Stomach (tissue), 19 donors: ENCODE measurements at places on chromosomes 6 and 20. TPM values are rescaled to one million over a fixed set of nuclear protein-coding genes. Genes with fewer than 3 reads are reported as not detected.

DNA sequence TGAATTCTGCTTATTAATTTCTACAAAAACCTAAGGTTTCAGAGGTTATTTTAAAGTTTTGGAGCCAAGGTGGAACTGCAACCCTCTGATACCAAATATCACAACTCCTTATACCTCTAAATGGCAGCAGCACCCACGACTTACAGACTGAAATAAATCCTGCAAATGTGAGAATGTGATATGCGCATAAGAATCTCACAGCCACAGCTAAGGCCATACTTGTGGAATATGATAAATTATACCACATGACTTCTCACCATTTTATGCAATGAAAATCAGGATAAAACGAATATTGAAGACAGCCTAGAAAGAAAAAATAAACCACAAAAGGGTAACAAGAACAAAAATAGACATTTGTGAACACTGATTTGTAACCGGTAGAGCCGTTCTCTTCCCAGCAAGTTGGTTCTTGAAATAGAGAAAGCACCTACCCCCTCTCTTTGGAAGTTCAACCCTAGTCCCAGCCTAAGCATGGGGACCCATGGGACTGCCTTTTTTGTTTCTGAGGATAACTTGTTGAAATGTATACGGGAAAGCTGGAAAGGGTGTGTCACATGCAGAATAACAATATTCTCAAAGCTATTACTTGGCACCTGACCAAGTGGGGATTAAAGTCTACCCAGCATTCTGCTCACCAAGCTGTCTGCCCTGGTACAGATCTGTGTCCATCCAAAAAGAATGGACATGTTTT, 47.1 kb upstream of the MCM9 start:
- H3K27me3 ChIP-seq, result no peaks in the 10 kb centered on the region
- H3K36me3 ChIP-seq, result no peaks in the 10 kb centered on the region
- H3K4me3 ChIP-seq, result no peak overlapping the region
- no peaks in the 10 kb centered on the region for H3K4me1 ChIP-seq
- no peak for DNase-seq
- no peak overlapping the region for H3K27ac ChIP-seq

DNA sequence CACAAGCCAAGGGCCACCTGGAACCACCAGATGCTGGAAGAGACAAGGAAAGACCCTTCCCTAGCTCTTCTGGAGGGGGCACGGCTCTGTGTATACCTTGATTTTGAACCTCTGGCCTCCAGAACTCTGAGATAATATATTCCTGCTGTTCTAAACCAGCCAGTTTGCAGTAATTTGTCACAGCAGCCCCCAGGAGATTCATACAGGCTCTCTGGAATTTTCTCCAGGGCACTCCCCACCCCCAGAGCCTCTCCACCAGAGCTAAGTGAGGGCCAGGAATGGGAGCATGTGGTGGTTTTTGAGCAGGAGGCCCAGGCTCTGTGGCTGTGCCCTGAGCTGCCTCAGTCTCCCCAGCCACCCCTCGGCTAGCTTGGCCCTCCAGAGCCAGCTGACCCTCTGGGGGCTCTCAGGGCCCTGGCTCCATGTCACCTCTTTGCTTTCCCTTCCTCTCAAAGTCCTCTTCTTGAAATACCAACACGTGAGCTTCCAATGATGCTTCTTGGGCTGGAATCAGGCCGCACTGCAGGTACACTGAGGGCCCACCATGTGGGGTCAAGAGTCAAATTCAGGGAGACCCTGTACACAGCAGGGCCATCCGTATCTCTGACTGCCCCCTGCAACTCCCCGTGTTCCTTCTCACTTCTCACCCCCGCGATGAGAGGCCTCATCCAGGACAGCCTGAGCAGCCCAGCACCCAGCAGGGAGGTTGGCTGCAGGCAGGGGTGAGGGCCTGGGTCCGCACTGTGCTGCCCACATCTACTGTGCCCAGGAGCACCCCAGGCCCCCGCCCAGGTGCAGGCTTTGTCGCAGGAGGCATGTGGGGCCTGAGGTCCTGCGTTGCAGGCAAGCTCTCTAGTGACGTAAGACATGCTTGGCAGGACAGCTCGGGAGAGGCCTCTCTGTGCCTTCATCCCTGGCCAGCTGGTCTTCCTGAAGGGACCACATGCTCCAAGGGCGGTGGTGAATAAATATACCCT, 155.5 kb downstream of the ANKRD60 start:
- DNase-seq, result no peak
- H3K36me3 ChIP-seq, result no peaks in the 10 kb centered on the region
- no peak overlapping the region for H3K27ac ChIP-seq
- no peaks in the 10 kb centered on the region for H3K4me1 ChIP-seq

GRCh38 chr20:39349240-39349639, 387.1 kb downstream of the DHX35 start:
- no peaks in the 10 kb centered on the region for H3K36me3 ChIP-seq
- no peak for DNase-seq
- no peak overlapping the region for H3K4me3 ChIP-seq
- H3K4me1 ChIP-seq, result no peaks in the 10 kb centered on the region
- H3K27me3 ChIP-seq, result no peaks in the 10 kb centered on the region
- H3K27ac ChIP-seq, result no peak overlapping the region

DNA sequence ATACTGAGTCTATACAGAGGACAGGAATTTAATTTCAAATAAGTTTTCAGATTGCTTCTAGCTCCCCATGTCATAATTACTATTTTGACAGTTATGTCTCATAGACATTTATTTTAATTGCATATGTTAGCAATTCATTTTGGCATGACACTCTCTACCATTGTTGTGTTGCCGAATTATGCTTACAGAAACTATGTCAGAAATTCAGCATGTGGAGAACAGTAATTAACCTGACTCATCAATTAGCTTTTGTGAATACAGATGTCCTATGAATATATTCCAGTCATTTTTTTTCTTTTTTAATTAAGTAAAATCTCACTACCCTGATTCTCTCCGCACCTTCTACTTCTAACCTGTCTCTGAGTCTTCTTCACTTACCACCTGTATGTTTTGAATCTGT, 105.1 kb downstream of the NKAIN2 start:
- no peaks in the 10 kb centered on the region for H3K27me3 ChIP-seq
- no peak for DNase-seq
- no peak overlapping the region for H3K4me3 ChIP-seq

DNA sequence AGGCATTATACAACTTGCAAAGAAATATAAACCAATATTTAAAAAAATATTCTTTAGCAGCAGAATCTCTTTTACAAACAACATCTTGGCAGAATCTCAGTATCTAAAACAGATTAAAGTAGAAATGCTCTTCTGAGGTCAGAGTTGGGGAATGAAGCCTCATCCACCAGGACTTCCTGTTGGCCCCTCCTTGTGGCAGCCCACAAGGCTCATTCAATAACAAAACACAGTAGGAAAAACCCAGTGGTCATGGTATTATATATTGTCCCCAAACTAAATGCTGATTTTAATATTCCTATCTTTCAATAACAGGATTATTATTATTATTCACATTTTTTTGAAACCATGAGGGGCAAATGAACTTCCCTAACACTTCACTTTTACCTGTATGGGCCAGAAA, 368.6 kb downstream of the BTBD9 start:
- no peak overlapping the region for H3K4me3 ChIP-seq
- H3K36me3 ChIP-seq, result no peaks in the 10 kb centered on the region
- no peaks in the 10 kb centered on the region for H3K27me3 ChIP-seq
- H3K27ac ChIP-seq, result no peak overlapping the region

GRCh38 chr20:19094959-19095541, 117.4 kb upstream of the SLC24A3 start:
- no peak for DNase-seq
- no peaks in the 10 kb centered on the region for H3K36me3 ChIP-seq
- H3K4me1 ChIP-seq, result no peaks in the 10 kb centered on the region

GRCh38 chr20:219290-220115, 7.6 kb upstream of the DEFB129 start:
- no peak overlapping the region for H3K27ac ChIP-seq
- no peaks in the 10 kb centered on the region for H3K27me3 ChIP-seq
- H3K36me3 ChIP-seq, result no peaks in the 10 kb centered on the region
- H3K4me1 ChIP-seq, result no peaks in the 10 kb centered on the region
- H3K4me3 ChIP-seq, result no peak overlapping the region

DNA sequence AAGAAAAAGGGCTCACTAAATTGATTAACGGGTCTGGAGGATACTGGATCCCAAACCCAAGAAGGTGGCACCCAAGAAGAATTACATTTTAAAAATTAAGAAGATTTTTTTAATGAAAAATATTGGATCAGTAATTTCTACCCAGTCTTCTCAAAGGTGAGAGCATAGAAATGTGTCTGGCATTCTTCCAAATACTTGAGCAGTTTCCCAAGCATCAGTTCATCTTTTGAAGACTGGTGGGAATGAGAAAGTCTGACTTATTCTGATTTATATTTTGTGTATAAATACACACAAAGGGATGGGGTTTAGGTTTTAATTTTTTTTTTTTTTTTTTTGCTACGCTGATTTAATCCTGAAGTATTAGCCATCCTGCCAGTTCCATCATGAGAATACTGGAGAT, 3.3 kb downstream of the MGME1 start:
- DNase-seq, result no peak
- no peaks in the 10 kb centered on the region for H3K27me3 ChIP-seq
- peaks cover 5% of the 10 kb centered on the region for H3K36me3 ChIP-seq
- peaks cover 32% of the 10 kb centered on the region for H3K4me1 ChIP-seq

- H3K4me3 ChIP-seq, result no peak overlapping the region
- no peaks in the 10 kb centered on the region for H3K4me1 ChIP-seq
- DNase-seq, result no peak
- H3K27ac ChIP-seq, result no peak overlapping the region
- no peaks in the 10 kb centered on the region for H3K27me3 ChIP-seq
- no peaks in the 10 kb centered on the region for H3K36me3 ChIP-seq
Measured at GRCh38 chr6:56808871-56809359, 146.0 kb upstream of the BEND6 start.

The CDSN gene
- total RNA-seq, result not detected

The PARD6B gene
- total RNA-seq, result 22.6 TPM

The CAGE1 gene
- not detected for total RNA-seq
